ENCODE measurements at places on chromosomes 13 and 19. TPM values are rescaled to one million over a fixed set of nuclear protein-coding genes. Genes with fewer than 3 reads are reported as not detected.

FOSB gene
- 3.9 TPM for total RNA-seq

EHD2 gene
- 0.17 TPM for total RNA-seq

GJB2 gene
- 17.0 TPM for total RNA-seq

PBX4 gene
- total RNA-seq = 13.6 TPM

MUC16 gene
- total RNA-seq = not detected

TUBA3C gene
- total RNA-seq = not detected

STAP2 gene
- 6.2 TPM for total RNA-seq

PKN1 gene
- total RNA-seq = 171 TPM

ASF1B gene
- 83.6 TPM for total RNA-seq

STARD13 gene
- 0.23 TPM for total RNA-seq

CYP2F1 gene
- total RNA-seq = not detected

TMEM145 gene
- 0.34 TPM for total RNA-seq

POU2F2 gene
- 57.1 TPM for total RNA-seq

CYP4F3 gene
- not detected for total RNA-seq

ADAMTSL5 gene
- 2.6 TPM for total RNA-seq

MCEMP1 gene
- total RNA-seq = not detected

CCDC8 gene
- total RNA-seq = not detected
